ENCODE measurements at places on chromosomes 4 and X. TPM values are rescaled to one million over a fixed set of nuclear protein-coding genes. Genes with fewer than 3 reads are reported as not detected.
A peak's percentile ranks its signal among the peaks of the same experiment; 100 is the strongest.

Gene NLGN4X
- total RNA-seq: 0.31 TPM

Gene ENAM
- not detected for total RNA-seq

Gene IL13RA2
- not detected for total RNA-seq

Gene LYAR
- 15.7 TPM for total RNA-seq

Gene IL3RA
- total RNA-seq: not detected

Gene CHIC1
- total RNA-seq: 8.6 TPM

Gene FAM13A
- total RNA-seq: 19.3 TPM

GRCh38 chr4:81667539-81667938 is 195.8 kb upstream of the RASGEF1B start:
- no peak for DNase-seq

GRCh38 chr4:16250661-16251365 is 24.5 kb upstream of the TAPT1 start:
- DNase-seq: peak; percentile 59

- no peak for DNase-seq
Measured at GRCh38 chr4:152245680-152246079, 290.2 kb downstream of the FBXW7 start.

GRCh38 chr4:4247696-4248028 is 361 bp downstream of the TMEM128 start:
- no peak for DNase-seq

GRCh38 chr4:113908829-113909228 is 70.6 kb downstream of the ARSJ start:
- DNase-seq: no peak

- DNase-seq: no peak
Measured at GRCh38 chr4:77845400-77845799, 17.2 kb upstream of the MRPL1 start.

GRCh38 chr4:102533904-102534303 is 32.7 kb downstream of the NFKB1 start:
- DNase-seq: no peak

- no peak for DNase-seq
Measured at GRCh38 chr4:80197601-80198440, 518 bp downstream of the PRDM8 start.

GRCh38 chr4:108453366-108453765 is 167.0 kb upstream of the RPL34 start:
- no peak for DNase-seq

DNA sequence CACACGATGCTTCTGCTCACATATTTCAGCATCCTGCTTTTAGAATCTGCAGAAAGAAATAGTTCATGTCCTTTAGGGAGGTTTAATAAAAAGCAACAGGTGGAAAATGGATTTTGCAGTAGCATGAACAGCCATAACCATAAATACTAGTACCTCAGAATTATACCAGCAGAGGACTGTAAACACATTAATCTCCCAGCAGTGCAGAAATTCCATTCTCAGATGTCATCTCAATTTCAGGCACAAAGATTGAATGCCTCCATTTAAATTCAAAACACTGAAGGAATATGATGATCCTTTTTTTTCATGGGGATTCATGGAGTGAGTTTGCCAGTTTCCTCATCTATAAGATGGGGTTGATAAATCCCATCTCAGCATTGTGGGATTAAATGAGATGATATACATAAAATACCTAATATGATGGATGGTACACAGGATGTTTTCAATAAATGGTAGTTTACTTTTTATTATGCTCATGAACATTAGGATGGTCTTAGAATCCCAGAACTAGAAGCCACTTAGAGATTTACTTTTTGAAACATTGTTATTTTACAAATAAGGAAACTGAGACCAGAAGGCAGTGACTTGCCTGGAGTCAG is 566 bp upstream of the LIMCH1 start:
- no peak for DNase-seq

DNA sequence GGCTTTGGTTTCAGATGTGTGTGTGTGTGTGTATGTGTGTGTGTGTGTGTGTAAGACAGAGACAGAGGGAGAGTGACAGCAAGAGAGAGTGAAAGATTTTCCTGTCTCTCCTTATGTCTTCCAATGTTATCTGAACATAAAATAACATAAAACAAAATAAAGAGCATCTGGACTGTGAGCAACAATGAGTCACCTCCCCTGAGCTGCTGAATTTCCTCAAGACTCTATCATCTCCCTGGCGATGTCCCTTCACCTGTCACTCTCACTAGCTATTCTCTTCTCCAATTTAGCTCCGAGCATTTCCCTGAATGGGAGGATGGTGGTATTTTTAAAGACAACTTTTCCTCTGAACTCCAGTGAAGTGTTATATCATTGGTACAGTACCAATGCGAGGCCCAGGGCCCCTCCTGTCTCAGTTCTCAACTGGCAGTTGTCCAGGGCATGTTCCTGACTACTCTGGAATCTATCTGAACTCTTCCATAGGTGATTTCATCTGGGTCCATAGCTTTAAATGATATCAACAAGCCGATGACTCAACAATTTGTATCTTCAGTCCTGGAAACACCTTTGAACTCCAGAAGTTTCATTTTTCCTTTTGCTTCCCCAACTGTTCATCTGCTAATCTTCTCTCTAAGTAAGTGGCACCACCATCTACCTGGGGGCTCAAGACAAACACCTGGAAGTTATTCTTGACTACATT is 195.0 kb upstream of the CLNK start:
- no peak for DNase-seq

DNA sequence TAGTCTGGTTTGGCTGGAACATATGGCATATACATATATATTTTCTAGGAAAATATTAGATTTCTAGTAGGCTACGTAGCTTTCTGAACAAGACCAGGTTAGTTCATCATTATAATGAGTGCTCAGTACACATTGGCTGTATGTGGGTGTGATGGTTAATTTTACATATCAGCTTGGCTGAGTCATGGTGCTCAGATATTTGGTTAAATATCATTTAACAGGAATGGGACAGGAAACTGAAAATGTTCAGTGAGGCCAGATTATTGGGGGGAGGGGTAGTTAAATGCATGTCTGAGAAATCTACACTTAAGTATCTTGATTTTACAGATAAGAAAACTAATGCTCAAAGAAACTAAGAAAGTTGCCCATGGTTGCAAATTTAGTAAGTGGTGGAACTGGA is 160.1 kb downstream of the RBMX2 start:
- DNase-seq: no peak

GRCh38 chr4:150581641-150582051 is 305 bp upstream of the MAB21L2 start:
- DNase-seq: no peak

DNA sequence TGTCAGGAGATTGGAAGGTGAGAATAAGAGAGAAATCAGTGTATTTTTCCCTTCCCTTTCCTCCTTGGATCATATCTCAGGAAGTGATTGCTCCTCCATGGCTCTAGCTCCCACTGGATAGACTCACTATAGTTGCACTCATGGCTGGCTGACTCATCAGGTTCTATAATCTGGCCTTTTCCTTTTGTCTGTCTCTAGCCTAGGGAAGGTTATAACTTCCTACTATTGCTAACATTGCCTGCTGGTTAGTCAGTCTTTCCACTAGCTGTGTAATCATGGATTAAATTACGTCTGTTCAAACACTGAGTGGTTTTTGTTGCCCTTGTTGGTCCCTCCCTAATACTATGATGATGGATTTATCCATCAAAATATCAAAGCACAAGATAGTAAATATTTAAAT is 195.5 kb upstream of the VEGFC start:
- DNase-seq: peak; percentile 39

- no peak for DNase-seq
Measured at GRCh38 chr4:53371049-53371448, 5.2 kb upstream of the SCFD2 start.

DNA sequence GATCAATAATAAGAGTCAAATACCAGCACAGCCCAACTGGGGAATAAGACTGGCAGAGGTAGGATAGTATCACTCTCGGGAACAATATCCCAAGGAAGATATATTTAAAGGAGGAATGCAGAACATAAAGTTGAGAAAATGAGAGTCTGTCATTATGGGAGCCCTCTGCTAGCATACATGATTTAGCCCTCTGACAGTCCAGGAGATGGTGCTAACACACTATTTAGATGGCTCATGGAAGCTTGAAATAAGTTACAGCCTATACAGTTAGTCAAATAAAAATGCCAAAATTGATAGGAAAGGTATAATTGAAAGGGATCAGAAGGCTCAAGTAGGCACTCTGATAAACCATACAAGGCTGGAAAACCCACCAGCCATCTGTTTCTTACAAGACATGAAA is 201.0 kb upstream of the NEIL3 start:
- DNase-seq: no peak

- DNase-seq: no peak
Measured at GRCh38 chrX:151359931-151360871, 36.8 kb upstream of the VMA21 start.
